ENCODE measurements at places on chromosomes 3 and 15.

DNA sequence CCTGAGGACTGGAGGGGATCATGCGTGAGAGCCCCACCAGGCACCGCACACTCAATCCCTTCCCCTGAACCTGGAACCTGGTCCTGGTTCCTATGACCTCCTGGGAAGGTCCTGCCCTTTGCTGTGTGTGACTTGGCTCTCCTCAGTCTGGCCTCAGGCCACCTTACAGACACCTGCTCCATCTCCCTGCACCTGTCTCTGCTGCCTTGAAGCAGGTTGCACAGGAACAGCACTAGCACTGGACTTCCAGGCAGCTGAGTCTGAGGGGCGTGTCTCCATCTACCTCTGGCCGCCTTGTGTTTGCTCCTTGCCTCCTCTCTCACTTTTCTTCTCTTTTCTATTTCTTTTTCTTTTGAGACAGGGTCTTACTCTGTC lies 15.4 kb downstream of the PSTPIP1 start:
- no peak for DNase-seq

GRCh38 chr3:194447161-194447560 lies 39.6 kb downstream of the ATP13A3 start:
- DNase-seq, result no peak

- DNase-seq, result no peak
These were observed 150.1 kb downstream of the MEX3B start for GRCh38 chr15:81895723-81896122.

GRCh38 chr3:118425272-118425837 lies 609.3 kb downstream of the IGSF11 start:
- DNase-seq, result no peak

GRCh38 chr3:173653781-173654180 lies 256.2 kb downstream of the NLGN1 start:
- no peak for DNase-seq

DNA sequence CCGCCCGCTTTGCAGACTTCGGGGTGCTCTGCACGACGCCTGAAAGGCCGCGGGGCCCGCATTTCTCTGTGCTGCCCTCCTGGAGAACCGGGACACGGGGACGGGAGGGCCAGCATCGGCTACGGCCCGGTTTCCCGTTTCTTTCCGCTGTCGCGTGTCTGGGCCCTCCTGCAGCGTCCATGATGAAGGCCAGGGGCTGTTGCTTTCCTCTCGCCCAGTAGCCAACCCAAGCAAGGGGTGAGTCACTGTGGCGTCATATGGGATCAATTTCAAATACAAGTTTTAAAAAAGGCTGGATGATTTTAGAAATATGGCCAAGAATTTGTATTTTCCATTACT lies 435 bp downstream of the SLC35G2 start:
- no peak for DNase-seq

DNA sequence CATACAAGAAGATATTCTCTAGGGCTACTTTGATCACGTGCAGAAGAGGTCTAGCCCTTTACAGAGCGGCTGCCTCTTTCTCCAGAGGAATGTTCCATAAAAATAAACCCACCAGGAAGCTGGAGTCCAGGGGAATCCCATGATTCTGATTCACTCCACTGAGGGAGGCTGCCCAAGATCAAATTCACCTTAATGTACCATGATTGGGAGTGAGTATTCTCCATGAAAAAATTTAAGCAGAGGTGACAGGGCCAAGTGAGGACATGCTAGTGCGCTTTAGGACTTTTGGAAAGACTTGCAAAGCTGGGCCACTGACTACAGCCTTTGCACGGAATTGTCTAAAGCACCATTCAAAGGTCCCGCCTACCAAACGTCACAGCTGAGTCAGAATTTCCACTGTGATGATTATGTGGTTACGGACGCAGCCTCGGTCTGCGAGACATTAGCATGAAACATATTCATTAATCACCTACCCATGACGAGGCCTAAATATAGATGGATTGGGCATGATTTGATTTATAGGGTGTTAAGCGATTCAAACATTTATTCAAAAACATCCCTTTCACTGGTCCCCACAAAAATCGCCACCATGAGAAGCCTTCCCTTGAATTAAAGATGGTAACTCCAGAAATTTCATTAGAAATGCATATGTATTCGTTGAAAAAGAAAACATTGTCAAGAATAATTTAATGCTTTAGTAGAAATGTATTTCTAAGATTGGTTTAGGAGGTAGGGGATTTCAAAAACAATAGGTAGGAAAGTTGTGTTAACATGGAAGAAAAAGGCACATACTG lies 152.6 kb downstream of the GREM1 start:
- DNase-seq, result no peak

DNA sequence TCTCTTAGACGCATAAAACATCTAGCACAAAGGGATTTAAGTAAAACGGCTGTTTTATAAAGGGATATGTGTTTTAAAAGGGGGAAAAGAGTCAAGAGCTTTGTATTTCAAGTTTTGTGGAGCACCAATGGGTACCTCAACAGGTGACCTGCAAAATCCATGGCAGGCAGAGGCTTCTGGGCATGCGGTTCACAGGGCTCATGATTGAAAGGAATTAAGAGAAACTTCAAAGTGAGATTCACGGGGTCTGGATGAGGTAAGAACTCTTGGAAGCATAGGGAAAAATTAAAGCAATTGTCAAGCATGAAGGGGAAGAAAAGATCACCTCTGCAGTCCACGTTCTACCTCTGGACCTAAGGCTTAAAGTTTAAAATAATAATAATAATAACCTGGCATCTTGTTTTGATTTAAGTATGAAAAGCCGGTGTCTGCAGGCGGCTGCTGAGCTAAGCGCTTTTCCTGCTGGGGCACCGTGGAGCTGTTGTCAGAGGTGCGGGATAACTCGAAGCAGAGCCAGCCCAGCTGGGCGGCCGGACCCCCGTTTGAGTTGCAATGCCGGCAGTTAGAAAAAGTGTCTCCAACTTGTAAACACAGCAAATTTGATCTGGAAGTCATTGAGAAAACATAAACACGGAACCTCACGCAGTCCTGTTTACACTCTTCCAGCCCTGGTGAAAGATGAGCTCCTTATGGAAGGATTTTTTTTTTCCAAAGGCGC lies 40.5 kb downstream of the HES1 start:
- DNase-seq, result no peak

GRCh38 chr3:154730186-154730585 lies 300.2 kb upstream of the GPR149 start:
- DNase-seq, result no peak

GRCh38 chr3:48415251-48415953 lies 14.5 kb downstream of the PLXNB1 start:
- no peak for DNase-seq

DNA sequence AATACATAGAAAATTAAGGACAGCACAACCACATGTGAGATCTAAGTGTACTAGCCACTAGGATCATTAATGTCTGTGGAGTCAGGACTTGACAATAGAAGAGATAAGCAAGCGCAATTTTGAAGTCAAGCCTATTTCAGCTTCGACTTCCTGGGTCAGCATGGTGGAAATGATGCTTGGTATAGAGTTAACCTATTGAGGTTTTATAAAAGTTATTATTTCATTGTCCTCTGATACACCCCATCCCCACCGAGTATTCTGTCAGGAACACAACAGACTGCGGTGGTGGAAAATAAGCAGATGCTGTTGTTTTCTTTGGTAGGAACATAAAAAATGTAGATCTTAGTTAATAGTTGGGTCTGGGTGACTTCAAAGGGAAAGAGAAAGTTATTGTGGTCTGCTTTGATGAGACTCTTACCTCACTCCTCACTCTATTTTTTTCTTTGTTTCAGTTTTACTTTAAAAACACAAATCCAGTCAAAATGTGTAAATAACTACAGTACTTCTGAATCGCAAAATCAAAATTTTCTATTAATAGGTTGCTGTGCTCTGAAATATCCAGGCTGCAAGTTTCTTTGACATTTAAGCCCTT lies 82.1 kb downstream of the IL5RA start:
- DNase-seq, result no peak

- DNase-seq, result no peak
These were observed 50.6 kb upstream of the SPATA16 start for GRCh38 chr3:173191611-173192010.

GRCh38 chr3:74906181-74906580 lies 291.7 kb upstream of the CNTN3 start:
- DNase-seq, result no peak

DNA sequence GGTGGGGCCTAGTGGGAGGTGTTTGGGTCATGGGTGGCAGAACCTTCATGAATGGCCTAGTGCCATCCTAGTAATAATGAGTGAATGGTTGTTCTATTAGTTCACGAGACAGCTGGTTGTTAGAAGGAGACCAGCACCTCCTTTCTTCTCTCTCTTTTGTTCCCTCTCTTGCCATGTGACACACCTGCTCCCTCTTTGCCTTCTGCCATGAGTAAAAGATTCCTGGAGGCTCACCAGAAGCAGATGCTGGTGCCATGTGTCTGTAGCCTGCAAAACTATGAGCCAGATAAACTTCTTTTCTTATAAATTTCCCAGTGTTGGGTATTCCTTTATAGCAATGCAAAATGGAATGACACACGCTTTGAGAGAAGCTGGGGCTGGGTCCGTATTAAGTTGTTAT lies 89.0 kb upstream of the SLC4A7 start:
- DNase-seq, result no peak

DNA sequence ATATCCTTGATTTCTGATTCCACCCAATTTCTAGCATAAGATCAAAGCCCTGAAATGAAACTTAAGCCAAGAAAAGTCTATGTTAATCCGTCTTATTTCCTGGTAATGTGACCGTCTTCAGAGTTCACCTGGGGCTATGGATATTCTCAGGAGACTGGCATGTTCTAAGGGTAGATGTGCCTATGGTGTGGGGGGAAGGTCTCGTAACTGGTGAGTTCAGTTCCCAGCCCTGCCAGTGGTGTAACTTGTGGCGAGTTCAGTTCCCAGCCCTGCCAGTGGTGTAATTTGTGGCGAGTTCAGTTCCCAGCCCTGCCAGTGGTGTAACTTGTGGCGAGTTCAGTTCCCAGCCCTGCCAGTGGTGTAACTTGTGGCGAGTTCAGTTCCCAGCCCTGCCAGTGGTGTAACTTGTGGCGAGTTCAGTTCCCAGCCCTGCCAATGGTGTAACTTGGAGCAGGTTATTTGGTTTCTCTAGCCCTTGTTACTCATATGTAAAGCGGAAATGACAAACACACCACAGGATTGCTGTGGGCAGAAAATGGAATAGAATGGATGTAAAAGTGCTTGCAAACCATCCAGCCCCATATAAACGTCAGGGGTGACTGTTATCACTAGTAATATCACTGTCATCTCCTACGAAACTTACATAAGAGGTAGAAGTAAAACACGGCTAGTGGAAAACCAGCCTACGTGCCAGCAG lies 30.4 kb downstream of the SLC51A start:
- no peak for DNase-seq

DNA sequence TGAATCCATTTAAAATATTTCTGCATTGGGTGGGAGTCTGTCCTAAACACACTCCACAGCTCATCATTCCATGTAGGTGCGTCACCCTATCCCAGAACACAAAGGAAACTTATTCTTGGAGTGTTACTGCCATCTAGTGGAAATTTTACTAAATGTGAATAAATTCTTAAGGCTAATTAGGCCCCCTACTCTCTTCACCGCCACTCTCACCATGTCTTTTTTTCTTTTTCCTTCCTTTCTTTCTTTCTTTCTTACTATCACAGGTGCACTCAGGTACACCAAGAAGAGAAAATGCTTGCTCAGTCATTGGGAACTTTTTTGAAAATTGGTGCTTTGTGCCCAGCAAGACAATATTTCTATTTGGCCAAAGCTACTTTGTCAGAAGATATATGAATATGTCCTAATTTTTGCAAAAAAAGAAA lies 26.4 kb upstream of the ATP8B4 start:
- DNase-seq, result peak; percentile 47

DNA sequence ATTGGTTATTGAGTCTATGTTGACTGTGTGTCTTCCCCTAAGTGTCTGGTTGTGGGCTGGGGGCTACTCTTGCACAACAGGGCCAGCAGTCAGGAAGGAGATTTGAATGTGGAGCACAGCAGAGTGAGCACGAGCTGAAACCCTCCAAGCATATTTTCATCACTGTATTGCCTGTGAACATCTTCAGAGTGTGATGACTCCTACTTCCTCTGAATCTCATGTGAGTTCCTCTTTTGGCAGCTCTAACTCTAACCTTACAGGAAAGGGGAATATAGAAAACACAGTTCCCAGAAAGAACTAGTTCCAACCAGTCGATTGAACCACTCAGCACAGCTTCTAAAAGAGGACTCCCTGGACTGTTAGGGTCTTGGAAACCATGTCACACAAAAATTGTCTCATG lies 211.6 kb downstream of the RAP2B start:
- DNase-seq, result no peak

DNA sequence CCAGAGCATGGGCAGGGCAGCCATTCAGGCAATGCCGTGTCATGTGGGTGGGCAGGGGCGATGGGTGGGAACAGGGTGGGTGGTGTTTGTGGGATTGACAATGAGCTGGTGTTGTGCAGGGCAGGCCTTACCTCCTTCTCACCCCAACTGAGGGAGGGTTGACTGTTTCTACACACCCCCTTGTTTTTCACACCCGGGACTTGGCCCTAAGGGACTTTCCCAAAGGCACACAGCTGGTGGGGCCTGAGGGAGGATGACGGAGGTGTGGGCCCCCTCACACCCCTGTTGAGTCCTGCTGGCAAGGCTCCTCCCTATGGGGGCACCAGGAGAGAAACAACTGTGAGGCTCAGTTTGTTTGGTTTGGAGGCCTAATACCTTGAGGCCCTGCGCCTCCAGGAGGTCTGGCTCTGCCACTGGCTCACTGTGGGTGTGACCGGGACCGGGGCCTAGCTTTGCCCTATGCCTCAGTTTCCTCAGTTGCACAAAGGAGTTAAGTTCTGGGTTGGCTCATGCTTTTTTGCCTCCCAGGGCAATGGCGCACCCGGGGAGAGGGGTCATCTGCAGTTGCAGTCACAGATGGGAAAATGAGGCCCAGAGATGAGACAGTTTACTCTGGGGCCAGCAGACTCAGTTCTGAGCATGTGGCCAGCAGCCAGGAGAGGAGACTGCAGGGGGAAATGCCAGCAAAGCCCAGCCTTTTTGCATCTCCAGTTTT lies 5.1 kb upstream of the DNAH1 start:
- no peak for DNase-seq

DNA sequence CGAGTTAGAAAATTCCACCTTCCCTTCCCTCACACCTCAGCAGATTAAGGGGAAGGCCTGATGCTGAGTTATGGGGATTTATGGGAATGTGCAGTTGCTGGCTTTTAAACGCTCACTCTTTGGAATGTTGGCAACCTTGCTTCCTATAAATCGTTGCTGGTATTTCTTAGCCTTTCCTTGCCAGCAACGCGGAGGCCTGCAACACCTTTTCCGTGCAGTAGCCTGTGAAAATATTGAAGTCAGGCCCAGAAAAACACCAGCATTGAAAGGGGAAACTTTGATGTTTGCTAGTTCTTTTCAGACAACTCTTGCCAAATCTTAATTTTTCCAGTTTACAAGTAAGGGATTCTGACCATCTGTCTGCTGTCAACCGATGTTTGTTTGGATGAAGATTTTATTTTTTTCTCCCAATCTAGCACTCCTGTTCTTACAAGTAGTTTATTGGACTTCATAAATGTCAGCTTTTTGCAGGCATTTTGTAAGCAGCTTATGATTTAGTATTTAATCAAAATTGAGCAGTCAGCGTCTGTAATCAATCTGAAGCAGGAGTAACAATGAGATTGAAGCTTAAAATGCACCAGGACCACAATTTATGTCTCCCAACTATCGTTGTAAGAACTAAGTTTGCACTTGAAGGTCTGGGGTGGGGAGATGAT lies 251.0 kb downstream of the RPLP1 start:
- DNase-seq, result no peak

GRCh38 chr3:31361371-31362273 lies 171.1 kb upstream of the STT3B start:
- DNase-seq, result no peak

All from testis (tissue), 5 donors.